Peyer's patch (tissue), 4 donors: ENCODE measurements at places on chromosomes 12 and 14. TPM values are rescaled to one million over a fixed set of nuclear protein-coding genes. Genes with fewer than 3 reads are reported as not detected.

Gene CCDC196
- total RNA-seq, result not detected

Gene KRT73
- not detected for total RNA-seq

- no peak for DNase-seq
Observed at GRCh38 chr14:81243499-81243898, 22.7 kb upstream of the GTF2A1 start.

DNA sequence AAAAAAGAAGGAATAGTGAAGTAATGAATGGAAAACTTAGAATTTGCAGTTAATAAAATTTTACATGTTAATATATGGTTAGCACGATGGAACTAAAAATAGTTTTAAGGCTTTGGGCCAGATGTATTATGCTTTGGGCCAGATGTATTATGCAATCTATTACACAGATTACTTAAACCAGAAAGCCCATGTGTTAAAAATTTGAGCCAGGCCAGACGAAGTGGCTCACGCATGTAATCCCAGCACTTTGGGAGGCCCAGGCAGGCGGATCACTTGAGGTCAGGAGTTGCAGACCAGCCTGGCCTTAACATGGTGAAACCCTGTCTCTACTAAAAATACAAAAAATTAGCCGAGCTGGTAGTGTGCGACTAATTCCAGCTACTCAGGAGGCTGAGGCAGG lies 17.2 kb downstream of the IFT81 start:
- DNase-seq, result no peak

- DNase-seq, result no peak
Observed at GRCh38 chr12:127810041-127810440, 456.9 kb upstream of the TMEM132C start.

DNA sequence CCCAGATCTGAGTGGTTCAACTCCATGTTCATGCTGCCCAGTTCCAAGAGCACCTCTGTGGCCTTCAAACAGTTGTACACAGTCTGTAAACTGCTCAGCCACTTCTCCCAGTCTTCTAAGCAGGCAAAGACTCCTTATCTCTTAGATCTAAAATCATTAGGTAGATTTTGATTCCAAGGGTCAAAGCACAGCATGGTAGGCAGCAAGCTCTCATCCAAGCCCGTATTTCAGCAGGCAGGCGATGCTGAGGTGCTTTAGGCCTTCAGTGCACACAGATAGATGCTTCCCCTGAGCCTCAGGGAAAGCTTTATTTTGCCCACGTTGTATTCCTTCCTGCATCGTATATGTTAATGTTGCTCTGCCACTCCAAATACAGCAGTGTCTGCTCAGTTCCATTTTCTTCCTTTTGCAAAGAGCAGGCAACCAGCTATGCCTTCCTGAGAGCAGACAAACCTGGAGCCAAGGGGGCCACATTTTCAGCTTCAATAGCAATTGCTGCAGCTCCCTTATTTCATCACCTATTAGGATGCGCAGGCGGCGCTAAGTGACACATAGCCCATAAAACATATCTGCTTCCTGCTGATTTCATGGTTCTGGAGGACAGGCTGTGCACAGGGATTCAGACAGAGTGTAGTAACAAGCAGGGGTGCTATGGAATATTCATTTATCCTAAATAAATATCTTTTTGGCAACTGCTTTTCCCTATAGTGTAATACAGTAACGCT lies 67.5 kb downstream of the ETV6 start:
- DNase-seq, result peak; percentile 75
